ENCODE measurements at places on chromosomes 7 and 10.

GRCh38 chr10:27258838-27259812, 18.5 kb upstream of the ACBD5 start:
- DNase-seq: peak; percentile 52

GRCh38 chr7:76051840-76052239, 3.9 kb downstream of the MDH2 start:
- no peak for DNase-seq

DNA sequence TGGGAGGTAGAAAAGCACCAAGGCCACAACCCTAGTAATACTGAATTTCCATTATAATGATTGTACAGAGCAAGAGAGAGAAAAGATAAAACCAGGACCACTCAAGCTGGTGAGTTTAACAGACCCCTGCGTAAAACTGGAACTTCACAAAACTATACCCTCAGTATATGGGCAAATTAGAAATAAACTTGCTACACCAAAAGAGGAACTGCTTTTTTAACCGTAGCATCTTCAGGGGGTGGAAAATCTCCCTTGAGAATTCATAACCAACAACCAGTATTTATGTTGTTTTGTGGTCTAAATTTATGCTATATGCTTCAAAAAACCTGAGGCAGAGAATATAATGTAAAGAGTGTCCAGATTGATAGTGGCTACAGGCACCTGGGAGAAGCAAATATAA, 171.2 kb downstream of the SGMS1 start:
- DNase-seq: no peak

DNA sequence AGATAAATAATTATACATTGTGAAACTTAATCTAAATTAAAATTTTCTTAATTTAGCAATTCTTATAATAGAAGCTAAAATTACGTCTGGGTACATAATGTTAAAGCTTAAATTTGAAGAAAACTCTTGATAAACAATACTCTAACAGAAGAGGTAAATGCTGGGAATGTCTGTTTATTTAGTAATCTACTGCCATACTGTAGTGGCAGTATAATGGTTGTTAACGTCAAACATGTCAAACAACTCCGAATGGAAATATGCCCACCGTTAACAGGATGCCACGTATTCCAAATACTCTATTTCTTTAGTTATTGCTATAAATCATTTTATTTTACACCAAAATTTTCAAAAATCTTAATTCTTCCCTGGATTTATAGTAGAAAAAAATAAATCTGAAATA, 40.0 kb upstream of the PTPN12 start:
- no peak for DNase-seq

Measured in left hindlimb (tissue), 1 donor.